ENCODE measurements at places on chromosomes 4 and X.

DNA sequence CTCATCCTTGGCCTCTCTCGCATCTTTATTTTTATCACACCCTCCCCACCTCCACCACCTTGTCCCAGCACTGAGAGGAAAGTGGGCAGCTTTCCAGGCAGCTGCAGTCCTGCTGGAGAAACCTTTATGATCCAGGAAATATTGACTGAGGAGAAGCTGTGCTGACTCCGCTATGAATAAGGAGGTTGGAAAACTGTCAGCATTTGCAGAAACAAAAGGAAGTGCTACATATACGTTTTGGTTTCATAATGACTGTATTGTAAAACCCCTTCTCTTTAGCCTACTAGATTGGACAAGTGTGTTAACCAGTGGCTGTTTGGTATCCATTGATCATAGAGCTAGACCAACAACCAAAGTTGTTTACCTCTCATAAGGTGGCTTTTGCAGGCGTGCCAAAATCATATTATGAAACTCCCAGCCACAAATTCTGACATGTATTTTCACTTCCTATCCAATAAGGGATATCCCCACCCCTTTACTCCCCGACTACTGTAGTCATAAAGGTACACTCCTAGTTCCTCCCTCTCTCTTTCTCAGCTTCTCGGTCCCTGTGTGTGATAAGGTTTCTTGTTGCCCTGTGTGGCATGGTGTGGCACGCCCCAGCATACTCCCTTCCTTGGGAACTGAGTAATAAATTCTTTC, 88.4 kb downstream of the GPR143 start:
- no peak for DNase-seq

GRCh38 chrX:135982860-135983259, 2.4 kb upstream of the SLC9A6 start:
- no peak for DNase-seq

- no peak for DNase-seq
These were observed 202.1 kb downstream of the GPC3 start for GRCh38 chrX:133783274-133783673.

- no peak for DNase-seq
These were observed 904 bp downstream of the F11 start for GRCh38 chr4:186266729-186267456.

DNA sequence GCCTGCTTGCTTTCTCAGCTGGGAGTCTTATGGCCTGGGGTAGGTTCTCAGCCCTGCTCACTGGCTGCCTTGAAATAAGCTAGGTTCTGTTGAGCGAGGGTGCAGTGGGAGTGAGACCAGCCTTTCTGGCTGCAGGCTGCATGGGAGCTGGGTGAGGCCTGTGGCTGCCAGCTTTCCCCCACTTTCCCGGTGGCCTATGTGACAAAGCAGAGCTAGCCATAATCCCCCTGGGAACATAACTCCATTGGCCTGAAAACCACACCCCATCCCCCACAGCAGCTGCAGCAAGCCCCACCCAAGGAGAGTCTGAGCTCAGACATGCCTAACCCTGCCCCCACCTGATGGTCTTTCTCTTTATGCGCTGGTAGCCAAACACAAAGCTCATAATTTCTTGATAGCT, 118.9 kb downstream of the KLHL4 start:
- DNase-seq, result no peak

GRCh38 chr4:42628740-42629139, 28.2 kb downstream of the ATP8A1 start:
- DNase-seq, result no peak

DNA sequence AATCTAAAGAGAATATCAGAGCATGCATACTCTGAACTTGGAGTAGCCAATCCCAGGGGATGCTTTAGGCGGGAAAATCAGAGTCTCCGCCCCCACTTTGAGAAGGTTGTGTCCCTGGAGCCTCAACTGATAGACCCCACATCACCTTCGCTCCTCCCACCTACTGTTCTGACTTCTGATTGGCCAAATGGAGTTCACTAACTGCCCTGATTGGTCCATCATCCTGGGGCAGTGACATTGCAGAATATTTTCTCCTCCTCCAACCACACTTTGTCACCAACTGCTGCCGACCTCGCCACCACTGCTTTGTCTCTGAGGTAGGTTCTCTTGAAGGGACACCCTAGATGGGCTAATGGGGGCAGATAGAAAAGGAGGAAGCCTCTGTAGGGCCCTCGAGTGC, 22.7 kb upstream of the SPACA5B start:
- DNase-seq, result no peak

DNA sequence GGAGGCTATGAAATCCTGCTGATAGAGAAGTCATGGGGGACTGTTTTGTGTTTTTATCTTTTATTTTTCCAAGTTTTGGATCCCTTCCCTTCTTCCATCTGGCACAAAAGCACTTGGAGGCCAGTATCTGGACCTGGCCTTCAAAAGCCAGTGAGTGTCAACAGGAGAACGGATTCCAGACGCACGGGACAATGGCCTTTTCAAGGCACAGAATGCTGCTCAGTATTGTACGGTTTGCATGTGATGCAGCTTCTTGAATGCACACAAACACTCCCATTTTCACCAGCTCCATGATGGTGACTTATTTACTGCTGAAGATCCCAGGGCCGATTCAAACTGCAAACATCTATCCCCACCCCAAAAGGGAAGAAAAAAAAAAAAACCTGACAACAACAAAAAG, 145.4 kb downstream of the CPEB2 start:
- peak; percentile 82 for DNase-seq

GRCh38 chrX:13323241-13323640, 3.4 kb upstream of the ATXN3L start:
- no peak for DNase-seq

DNA sequence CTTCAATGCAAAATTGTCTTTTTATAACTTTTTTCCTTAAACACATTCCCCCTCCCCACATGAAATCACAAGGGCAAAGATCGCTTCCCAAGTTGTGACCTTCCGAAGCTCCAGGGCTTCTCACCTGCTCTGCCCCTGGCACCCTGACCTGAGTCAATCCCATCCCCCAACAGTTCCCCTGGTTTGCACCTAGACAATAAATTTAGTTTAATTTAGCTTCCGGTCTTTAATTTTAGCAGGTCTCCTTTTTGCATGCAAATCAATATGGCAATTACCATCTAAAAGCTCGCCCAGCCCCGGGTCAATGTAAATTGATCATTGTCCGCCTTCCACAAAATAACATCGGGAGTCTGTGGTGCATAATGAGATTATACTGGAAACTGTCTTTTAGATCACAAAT, 6.8 kb downstream of the BCOR start:
- DNase-seq, result no peak

GRCh38 chrX:121579016-121579760, 531.8 kb downstream of the GLUD2 start:
- peak; percentile 18 for DNase-seq

GRCh38 chr4:160562661-160563060, 1459.8 kb downstream of the RAPGEF2 start:
- no peak for DNase-seq

DNA sequence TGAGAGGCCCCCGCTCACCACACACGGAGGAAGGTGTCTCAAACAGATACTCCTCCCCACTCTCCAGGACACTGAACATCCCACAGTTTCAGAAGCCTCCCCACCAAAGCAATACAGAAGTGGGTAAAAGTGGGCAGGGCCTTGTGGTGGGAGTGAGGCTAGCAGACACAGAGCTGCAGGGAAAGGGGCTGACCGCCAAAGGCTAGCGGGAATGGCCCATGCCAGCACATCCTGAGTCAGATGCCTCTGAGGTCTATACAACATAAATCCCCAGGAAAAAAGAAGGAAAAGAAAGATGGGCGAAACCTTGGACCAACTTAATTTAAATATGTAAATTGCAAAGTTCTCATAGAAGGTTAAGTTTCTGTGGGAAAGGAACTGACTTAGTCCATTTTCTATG, 21.9 kb upstream of the ARHGAP10 start:
- no peak for DNase-seq

DNA sequence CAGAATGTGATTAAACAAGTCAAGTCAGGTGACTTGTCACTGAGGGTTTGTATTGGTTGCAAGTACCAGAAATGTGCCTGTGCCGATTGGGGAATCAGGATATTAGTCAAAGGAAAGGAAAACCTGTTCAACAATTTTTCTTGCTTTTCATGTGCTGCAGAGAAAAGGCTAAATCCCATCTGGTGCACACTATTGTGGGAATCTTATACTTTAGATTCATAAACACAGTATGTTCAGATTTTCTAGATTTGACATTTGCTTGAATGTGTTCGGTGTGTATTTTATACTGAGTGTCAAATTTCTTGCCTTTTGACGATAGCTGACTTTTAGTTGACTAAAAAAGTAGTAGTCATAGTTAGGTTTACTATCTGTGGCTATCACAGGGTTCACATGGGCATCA, 37.6 kb downstream of the GAB1 start:
- DNase-seq, result no peak

DNA sequence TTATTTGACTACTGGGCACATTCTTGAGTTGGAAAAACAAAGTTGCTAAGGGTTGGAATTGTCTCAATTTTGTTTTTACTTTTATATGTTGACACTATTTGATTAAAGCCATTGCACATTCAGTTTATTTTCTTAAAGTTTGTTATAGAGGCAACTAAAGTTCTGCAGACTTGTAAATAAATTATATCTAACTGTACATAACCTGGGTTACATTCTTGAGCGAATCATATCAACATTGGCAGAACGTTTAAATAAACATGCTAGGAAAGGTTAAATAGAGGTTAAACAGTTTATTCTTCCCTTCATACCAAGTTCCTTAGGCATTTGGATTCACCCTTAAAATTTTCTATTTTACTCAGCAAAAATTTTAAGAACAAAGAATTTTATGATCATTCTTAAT, 74.5 kb downstream of the UCHL1 start:
- DNase-seq, result no peak

DNA sequence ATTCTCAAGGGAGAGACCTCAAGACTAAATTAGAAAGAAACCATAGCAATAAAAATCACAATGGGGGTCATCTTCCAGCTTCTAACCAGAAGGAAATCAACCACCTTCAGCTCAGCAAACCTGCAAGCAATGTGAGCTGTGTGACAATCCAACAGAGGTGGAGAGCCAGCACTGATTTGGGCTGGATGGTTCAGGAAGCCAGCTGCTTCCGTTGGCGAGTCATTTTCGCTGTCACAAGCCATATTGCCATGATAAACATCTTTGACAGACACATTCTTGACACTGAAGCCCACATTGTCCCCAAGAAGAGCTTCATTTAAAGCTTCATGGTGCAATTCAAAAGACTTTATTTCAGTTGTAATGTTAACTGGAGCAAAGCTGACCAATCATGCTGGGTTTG, 22.7 kb downstream of the F8A1 start:
- no peak for DNase-seq

GRCh38 chr4:116724249-116724648, 361.1 kb downstream of the TRAM1L1 start:
- no peak for DNase-seq
